HTR-8/SVneo (cell line): ENCODE measurements at places on chromosomes 13 and 19.

DNA sequence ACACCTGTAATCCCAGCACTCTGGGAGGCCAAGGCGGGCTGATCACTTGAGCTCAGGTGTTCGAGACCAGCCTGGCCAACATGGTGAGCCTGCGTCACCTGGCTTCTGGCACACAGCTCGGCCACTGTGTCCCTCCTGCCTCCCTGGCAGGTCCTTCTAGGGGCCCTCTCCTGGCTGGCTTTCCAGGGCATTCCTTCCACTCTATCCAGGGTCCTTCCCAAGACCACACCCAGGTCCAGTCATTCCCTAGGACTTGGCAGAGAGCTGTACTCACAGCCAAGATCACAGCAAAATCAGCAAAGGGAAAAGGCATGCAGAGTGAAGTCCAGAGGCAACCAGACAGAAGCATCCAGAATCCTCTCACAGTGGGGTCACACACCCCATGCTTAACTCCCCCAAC is 9.7 kb upstream of the HSH2D start:
- DNase-seq, result no peak

GRCh38 chr19:57434386-57435061 is 601 bp upstream of the ZNF749 start:
- DNase-seq, result peak; percentile 20

GRCh38 chr13:99693351-99693750 is 192.1 kb downstream of the TM9SF2 start:
- no peak for DNase-seq

DNA sequence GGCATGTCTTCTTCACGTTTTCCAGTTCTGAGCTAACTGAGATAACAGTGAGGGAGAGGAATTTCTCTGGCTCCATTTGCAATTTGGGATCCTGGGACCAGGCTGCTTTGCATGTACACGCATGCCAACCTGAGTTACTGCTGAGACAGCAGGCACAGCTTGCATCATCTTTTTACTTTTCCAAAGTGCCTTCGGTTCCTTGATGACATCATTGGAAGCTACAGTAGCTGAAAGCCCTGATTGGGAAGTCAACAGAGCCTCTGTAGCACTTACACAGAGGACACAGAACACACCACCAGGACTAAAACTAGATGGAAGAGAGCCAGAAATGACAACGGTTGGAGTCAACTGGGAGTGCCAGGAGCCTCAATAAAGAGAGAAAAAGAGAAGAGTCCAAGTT is 399.1 kb upstream of the GPC6 start:
- DNase-seq, result no peak

DNA sequence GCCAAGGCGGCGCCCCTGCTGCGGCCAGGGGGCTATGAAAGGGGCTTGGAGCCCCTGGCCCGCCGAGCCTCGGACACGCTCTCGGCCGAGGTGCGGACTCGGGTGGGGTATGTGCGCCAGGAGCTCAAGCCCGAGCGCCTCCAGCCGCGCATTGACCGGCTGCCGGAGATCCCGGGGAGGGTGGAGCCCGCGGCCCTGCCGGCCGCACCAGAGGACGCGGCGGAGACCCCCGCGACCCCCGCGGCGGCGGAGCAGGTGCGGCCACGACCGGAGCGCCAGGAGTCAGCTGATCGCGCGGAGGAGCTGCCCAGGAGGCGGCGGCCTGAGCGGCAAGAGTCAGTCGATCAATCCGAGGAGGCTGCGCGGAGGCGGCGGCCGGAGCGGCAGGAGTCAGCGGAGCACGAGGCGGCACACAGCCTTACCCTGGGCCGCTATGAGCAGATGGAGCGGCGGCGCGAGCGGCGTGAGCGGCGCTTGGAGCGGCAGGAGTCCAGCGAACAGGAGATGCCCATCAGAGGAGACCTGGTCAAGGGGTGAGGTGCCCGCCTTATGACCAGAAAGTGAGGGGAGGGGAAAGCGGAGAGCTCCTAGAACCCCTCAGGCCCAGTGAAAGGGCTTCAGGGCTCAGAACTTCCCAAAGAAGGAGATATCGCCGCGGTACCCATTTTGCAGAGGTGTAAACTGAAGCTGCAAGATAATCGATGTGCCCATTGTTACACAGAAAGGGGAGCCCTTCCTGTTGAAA is 8.8 kb upstream of the SHKBP1 start:
- no peak for DNase-seq

DNA sequence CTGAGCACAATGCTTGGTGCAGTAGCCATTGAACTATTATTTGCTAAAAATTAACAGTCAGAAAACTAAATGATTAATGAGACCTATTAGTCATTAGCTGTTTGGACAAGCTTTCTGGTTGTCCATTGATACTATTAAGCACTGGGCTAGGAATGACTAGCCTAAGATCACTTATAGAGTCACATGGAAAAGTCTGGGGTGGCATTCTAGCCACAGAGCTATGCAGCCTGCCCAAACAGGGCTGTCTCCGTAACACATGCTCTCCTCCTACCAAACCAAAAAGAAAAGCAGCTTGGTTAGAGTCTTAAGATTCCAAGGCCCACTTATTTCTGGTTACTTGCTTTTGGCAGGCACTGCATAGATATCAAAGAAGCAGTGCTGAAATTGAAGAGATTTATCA is 193.5 kb upstream of the NBEA start:
- DNase-seq, result no peak

GRCh38 chr13:61275251-61275650 is 140.4 kb downstream of the PCDH20 start:
- no peak for DNase-seq

- DNase-seq, result no peak
These were observed 1.3 kb upstream of the SNAPC2 start for GRCh38 chr19:7918615-7919421.

DNA sequence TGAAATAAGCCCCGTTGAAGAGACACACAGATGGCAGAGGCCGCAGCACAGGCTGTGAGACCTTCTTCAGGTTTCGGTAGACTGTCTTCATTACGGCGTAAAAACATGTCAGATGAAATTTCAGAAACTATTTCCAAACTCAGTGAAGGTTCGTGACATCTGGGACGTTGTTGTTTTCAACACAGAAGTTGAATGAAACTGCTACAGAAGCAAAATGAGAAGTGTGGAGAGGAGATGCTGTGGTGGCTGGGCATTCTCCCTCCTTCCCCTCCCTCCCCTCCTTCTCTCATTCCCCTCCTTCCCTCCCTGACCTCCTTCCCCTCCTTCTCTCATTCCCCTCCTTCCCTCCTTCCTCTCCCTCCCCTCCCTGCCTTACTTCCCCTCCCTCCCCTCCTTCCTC is 113.6 kb downstream of the ATP11A start:
- DNase-seq, result no peak

DNA sequence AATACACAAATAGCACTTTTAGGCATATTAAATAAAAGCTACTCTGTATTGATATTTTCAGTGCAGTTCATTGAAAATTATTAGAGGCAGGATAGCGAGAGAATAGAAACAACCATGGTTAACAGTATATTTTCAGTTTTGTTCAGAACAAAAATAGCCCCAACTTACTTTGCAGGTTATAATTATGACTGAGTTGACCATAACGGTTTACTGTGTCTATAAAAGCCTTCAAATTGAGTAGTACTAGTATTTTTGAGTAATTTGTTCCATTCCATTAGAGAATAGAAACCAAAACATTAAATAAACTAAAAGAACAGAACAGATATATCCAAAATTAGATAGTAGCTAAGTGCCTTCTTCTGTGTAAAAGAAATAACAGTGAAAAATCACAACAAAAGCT is 1108.4 kb upstream of the PCDH20 start:
- no peak for DNase-seq

- no peak for DNase-seq
These were observed 8.3 kb upstream of the SYCN start for GRCh38 chr19:39212375-39212742.

- DNase-seq, result no peak
These were observed 34.0 kb downstream of the VAV1 start for GRCh38 chr19:6806488-6806887.
